Neural crest cell (in vitro differentiated cells): ENCODE measurements at places on chromosomes 7 and 10. TPM values are rescaled to one million over a fixed set of nuclear protein-coding genes. Genes with fewer than 3 reads are reported as not detected.

GRCh38 chr7:66698652-66699205, 41.8 kb upstream of the RABGEF1 start:
- no peaks in the 10 kb centered on the region for H3K27me3 ChIP-seq
- peaks cover 5% of the 10 kb centered on the region for H3K36me3 ChIP-seq
- no peak overlapping the region for H3K4me3 ChIP-seq
- no peak for DNase-seq
- H3K4me1 ChIP-seq = no peaks in the 10 kb centered on the region
- H3K27ac ChIP-seq = no peak overlapping the region

- H3K27ac ChIP-seq = no peak overlapping the region
- H3K4me3 ChIP-seq = no peak overlapping the region
- H3K27me3 ChIP-seq = peaks cover 61% of the 10 kb centered on the region
- H3K36me3 ChIP-seq = no peaks in the 10 kb centered on the region
- peaks cover 5% of the 10 kb centered on the region for H3K4me1 ChIP-seq
- peak; percentile 96 for DNase-seq
Measured at GRCh38 chr7:1664711-1665548, 5.1 kb upstream of the ELFN1 start.

- H3K4me1 ChIP-seq = no peaks in the 10 kb centered on the region
- no peaks in the 10 kb centered on the region for H3K36me3 ChIP-seq
- no peak overlapping the region for H3K27ac ChIP-seq
- no peak for DNase-seq
- H3K4me3 ChIP-seq = no peak overlapping the region
- H3K27me3 ChIP-seq = no peaks in the 10 kb centered on the region
Measured at GRCh38 chr7:84701524-84702306, 485.1 kb downstream of the SEMA3D start.

Gene CPN1
- total RNA-seq = not detected in 2 replicates

DNA sequence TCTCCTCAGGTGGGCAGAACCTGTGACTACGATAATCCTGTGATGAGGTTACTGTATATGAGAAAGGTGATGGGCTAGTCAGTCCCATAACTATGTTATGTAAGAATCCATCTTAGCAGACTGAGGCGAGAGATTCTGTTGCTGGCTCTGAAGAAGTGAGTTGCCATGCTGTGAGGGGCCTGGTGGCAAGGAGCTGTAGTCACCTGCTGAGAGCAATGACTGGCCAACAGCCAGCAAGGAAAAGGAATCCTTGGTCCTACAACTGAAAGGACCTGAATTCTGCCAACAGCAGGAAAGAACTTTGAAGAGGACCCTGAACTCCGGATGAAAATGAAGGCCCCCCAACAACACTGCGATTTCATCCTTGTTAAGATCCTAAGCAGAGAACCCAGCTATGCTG, 31.0 kb upstream of the DNAJB12 start:
- no peak overlapping the region for H3K27ac ChIP-seq
- H3K27me3 ChIP-seq = no peaks in the 10 kb centered on the region
- DNase-seq = no peak
